Stimulated activated memory B cell treated with anti-CD40 and anti-IgM and Interleukin-4, amounts not matched to agents 10 μg/mL and 1 μg/mL and 100 μg/mL, for 72 hours (primary cell): ENCODE measurements at places on chromosomes 4 and X.

DNA sequence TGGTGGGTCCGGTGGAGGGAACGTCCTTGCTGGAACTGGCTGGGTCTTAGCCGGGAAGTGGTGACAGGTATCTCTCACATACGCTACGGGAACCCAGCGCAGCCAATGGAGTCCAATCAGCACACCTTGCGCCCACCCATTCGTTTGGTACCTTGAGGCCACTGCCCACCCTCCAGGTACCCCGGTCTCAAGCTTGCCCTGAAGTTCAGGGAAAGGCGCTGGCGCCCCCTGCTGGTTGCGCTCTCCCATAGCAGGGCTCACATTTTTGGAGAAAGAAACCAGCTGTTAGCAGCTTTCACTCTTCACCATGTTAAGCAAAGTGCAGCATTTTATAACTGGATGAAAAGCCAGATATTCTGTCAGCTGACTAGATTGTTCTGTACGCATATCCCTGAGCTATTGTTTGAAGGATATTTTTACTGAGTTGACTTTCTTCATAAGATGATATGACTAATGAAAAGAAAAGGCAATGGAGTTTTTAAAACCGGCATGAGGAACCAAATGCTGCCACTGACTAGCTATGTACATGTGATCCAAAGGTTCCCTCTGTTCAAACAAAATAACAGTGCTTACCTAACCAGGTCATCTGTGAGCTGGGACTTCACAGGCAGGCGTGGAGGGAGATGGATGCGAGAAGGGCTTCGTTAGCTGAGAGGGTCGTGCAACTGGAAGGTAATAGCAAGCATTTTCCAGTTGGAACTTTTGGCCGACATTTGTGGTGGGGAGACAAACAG is 43.7 kb downstream of the OTOP1 start:
- ATAC-seq, result no peak

GRCh38 chr4:112648263-112649054 is 11.5 kb downstream of the LARP7 start:
- no peak for ATAC-seq

DNA sequence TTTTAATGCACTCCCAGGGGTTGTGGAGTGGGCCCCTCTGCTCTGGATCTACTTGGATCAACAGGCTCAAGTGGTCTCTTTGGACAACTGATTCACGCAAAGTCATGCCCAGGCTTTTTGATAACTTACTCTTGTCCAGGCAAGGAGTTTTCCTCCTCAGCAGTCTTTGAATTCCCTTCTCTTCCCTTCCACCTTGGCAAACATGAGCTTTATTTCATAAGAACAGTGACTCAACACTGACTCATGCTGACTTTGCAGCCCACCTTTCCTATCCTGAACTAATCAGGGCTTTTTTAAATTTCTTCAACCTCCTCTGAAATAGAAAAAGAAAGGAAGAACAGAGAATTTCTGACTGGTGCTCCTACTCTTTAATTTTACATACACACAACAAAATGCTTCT is 132.1 kb upstream of the LDB2 start:
- ATAC-seq, result no peak

GRCh38 chr4:1283711-1284110 is 6.0 kb upstream of the MAEA start:
- ATAC-seq, result no peak

- ATAC-seq, result no peak
These were observed 417.8 kb upstream of the INTU start for GRCh38 chr4:127214931-127215330.

DNA sequence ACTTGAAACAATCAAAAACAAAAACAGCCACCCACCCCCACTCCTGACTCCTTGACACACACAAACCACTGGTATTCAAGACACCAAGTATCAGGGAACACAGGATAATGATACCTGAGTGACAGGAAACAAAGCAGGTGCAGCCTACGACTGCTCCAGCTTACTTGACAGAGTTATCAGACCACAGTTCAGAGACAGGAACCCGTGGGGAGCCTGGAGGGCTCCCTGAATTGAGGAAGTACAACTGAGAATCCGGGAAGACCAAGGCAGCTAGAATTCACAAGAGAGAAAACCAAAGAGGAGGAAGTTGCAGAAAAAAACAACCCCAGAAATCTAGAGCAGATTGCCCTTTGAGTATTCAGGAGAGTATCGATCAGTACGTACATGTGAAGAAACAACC is 20.5 kb downstream of the COMMD8 start:
- peak; percentile 45 for ATAC-seq

GRCh38 chrX:153875391-153876111 is 10.4 kb downstream of the L1CAM start:
- no peak for ATAC-seq
